ENCODE measurements at places on chromosomes 4 and X.

DNA sequence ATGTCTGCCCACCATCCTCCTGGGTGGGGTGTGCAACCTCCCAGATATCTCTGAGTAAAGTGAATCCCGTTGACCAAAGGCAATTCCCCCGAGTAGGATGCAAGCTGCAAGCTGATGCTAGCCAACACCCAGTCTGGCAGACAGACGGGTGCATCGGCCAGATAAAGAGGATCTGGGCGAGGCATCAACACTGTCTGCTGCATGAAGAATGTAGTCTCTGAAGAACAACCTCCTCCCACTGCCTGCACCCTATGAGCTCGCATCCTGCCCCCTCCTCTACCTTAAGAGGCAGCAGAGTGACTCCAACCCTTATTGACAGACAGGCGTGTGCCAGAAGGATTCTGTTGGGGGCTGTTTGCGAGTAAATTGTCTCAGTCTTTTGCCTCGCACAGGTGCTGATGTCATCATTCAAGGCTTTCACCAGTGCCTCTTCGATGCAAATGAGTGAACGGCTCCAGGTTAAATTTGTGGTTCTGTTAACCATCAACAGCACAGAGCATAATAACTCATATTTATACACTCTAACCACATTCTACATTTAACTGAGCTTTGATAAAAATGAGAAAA is 546.9 kb downstream of the BCOR start:
- DNase-seq, result no peak

- DNase-seq, result no peak
Measured at GRCh38 chrX:131955099-131955777, 67.9 kb upstream of the STK26 start.

DNA sequence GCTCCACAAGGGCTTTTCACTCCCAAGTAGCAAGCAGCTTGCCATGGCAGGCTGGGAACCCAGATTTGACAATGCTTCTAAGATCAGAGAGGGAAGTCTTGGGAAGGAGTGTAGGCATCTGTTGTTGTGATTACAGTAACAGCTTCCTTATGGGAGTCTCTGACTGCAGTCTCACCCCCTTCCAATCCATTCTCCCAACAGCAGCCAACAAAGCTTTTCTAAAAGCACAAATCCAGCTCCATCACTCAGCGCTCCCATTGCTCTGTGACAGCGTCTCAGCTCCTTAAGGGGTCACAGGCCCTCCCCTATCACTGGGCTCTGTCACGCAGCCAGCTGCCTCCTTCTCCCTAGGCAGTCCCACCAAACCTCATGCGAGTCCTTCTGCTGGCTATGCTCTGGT is 7.1 kb downstream of the IGFBP7 start:
- DNase-seq, result no peak

DNA sequence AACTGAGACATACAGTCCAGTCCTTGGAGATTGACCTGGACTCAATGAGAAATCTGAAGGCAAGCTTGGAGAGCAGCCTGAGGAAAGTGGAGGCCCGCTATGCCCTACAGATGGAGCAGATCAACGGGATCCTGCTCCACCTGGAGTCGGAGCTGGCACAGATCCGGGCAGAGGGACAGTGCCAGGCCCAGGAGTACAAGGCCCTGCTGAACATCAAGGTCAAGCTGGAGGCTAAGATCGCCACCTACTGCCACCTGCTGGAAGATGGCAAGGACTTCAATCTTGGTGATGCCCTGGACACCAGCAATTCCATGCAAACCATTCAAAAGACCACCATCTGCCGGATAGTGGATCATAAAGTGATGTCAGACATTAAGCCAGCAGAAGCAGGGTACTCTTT is 20.4 kb upstream of the FRMPD3 start:
- DNase-seq, result peak; percentile 4

GRCh38 chrX:129678614-129679195 is 23.9 kb upstream of the APLN start:
- DNase-seq, result peak; percentile 29
